ENCODE measurements at places on chromosomes 7 and 10. TPM values are rescaled to one million over a fixed set of nuclear protein-coding genes. Genes with fewer than 3 reads are reported as not detected.

- DNase-seq: no peak
- H3K27ac ChIP-seq: no peak overlapping the region
- H3K27me3 ChIP-seq: no peaks in the 10 kb centered on the region
Measured at GRCh38 chr7:157389951-157390730, 53.3 kb downstream of the DNAJB6 start.

GRCh38 chr10:75708060-75708459, 276.6 kb downstream of the LRMDA start:
- H3K4me1 ChIP-seq: no peaks in the 10 kb centered on the region
- no peak overlapping the region for H3K27ac ChIP-seq
- no peaks in the 10 kb centered on the region for H3K36me3 ChIP-seq
- no peak overlapping the region for H3K4me3 ChIP-seq
- H3K27me3 ChIP-seq: no peaks in the 10 kb centered on the region

The OPALIN gene
- not detected for total RNA-seq

DNA sequence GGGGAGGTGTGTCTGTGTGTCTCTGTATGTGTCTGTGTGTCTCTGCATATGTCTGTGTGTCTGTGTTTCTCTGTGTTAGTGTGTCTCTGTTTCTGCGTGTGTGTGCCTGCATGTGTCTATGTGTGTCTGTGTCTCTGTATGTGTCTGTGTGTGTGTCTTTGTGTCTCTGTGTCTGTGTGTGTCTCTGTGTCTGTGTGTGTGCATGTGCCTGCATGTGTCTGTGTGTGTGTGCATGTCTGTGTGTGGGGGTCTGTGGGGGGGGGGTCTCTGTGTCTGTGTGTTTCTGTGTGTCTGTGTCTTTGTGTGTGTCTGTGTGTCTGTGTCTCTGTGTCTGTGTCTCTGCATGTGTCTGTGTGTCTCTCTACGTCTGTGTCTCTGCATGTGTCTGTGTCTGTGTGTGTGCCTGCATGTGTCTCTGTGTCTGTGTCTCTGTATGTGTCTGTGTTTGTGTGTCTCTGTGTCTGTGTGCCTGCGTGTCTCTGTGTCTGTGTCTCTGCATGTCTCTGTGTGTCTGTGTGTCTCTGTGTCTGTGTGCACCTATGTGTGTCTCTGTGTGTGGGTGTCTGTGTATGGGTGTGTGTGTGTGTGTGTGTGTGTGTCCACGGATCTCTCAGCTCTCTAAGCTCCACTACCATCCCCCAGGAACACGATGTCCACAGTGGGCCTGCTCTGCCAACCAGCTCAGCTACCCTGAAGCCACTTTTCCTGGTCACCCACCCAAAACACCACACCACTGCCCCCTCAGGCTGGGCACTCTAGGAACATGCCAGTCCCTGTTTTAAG, 41.7 kb downstream of the RASGEF1A start:
- DNase-seq: no peak
- peaks cover 11% of the 10 kb centered on the region for H3K4me1 ChIP-seq
- no peak overlapping the region for H3K4me3 ChIP-seq
- no peaks in the 10 kb centered on the region for H3K36me3 ChIP-seq
- no peak overlapping the region for H3K27ac ChIP-seq

The PAX4 gene
- not detected for total RNA-seq

The MRM2 gene
- 23.7 TPM for total RNA-seq

DNA sequence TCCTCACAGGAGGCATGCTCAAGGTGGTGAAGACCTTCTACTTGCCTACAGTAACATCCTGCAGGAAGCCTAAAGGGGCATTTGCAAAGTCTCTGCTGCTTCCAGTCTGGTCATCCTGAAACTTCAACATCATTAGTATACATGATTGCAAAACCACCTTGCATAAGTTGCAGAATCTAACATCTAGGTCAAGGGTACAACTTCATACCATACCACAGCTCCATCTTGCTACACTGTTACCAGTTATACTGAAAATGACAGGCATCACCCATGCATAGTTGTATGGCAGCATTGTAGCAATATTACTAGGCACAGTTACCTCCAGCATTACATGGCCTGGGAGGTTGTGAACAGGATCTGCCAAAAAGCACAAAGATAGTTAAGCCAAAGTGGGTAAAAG, 13.7 kb upstream of the MACROH2A2 start:
- H3K4me1 ChIP-seq: no peaks in the 10 kb centered on the region
- no peak overlapping the region for H3K4me3 ChIP-seq
- no peaks in the 10 kb centered on the region for H3K36me3 ChIP-seq
- H3K27ac ChIP-seq: no peak overlapping the region
- no peaks in the 10 kb centered on the region for H3K27me3 ChIP-seq
- no peak for DNase-seq

The ZNF239 gene
- 3.5 TPM for total RNA-seq

DNA sequence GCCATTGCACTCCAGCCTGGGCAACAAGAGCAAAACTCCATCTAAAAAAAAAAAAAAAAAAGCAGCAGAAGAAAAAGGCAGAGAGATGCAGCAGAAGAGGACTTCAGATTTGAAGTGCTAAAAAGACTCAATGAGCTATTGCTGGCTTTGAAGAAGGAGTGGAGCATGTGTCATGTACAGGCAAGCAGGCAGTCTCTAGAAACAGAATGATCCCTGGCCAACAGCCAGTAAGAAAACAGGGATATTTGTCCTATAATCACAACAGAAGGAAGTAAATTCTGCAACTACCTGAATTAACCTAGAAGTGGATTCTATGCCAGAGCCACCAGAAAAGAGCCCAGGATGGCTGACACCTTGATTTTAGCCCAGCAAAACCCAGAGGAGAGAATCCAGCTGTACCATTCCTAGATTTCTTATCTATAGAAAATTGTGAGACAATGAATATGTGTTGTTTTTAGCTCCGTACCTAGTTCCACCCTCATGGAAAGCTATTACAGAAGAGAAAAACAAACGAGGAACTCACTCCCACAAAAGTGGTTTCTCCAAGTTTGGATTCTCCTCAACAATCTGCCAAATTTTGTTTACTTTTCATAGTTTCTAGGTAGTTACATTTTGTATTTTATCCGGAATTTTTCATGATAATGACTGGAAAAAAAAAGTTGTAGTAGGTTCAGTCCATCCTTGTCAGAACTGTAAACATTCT, 198.2 kb upstream of the GNAI1 start:
- no peak overlapping the region for H3K4me3 ChIP-seq
- H3K4me1 ChIP-seq: no peaks in the 10 kb centered on the region
- no peak for DNase-seq
- H3K27me3 ChIP-seq: no peaks in the 10 kb centered on the region
- H3K27ac ChIP-seq: no peak overlapping the region
- no peaks in the 10 kb centered on the region for H3K36me3 ChIP-seq

- H3K4me1 ChIP-seq: no peaks in the 10 kb centered on the region
- no peak overlapping the region for H3K27ac ChIP-seq
- H3K27me3 ChIP-seq: no peaks in the 10 kb centered on the region
- DNase-seq: no peak
- no peaks in the 10 kb centered on the region for H3K36me3 ChIP-seq
- H3K4me3 ChIP-seq: no peak overlapping the region
Measured at GRCh38 chr7:11317766-11318165, 344.1 kb downstream of the PHF14 start.

Data from upper lobe of right lung (tissue), 1 donor.